ENCODE measurements at places on chromosomes 12 and 14.

DNA sequence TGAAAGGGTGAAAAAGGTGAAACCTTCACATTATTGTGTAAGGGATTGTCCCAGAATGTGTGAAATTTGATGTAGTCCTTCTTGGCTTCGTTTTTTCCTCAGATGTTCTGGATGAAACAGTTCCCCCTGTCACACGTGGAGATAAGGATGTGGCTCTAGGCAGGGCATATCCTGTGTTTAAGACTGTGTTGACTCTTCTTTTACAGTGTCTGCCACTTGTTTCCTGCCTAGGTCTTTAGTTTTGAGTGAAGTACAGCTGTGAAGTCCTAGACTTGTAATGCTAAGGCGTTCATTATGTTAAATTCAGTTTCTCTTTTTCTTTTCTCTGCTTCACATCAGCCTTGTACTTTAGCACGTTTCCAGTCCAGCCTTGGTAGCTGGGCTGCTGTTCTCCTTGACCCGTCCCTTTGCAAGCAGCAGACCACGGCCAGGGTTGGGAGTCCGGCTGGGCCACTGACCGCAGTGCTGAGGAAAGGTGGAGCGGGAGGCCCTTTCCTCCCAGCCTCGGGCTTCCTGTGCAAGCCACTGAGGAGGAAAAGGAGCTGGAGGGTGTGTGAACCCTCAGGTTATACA lies 59.1 kb downstream of the RASSF3 start:
- peak; percentile 62 for DNase-seq

GRCh38 chr12:115648463-115648862 lies 629.0 kb downstream of the MED13L start:
- DNase-seq: no peak

- DNase-seq: no peak
These were observed 233.8 kb upstream of the SEL1L start for GRCh38 chr14:81767266-81767995.

DNA sequence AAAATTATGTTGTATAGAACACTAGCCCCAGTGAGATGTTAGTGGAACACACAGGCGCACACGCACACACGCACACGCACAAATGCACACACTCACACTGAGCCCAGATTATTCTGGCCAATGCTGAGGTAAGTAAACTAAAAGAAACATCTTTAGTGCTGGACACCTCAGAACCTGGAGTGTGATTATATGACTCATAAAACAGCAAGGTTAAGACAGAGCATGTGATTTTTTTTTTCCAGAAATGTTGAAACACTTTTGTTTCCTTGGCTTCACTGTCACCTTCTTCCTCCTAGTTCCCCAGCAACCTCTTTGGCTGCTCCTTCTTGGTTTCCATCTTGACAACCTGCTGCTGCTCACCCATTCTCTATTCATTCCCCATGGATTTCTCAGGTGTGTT lies 141.0 kb upstream of the ALG10B start:
- DNase-seq: no peak

GRCh38 chr12:66345212-66345611 lies 42.9 kb downstream of the HELB start:
- no peak for DNase-seq

GRCh38 chr14:63795532-63795931 lies 57.3 kb upstream of the SYNE2 start:
- no peak for DNase-seq

DNA sequence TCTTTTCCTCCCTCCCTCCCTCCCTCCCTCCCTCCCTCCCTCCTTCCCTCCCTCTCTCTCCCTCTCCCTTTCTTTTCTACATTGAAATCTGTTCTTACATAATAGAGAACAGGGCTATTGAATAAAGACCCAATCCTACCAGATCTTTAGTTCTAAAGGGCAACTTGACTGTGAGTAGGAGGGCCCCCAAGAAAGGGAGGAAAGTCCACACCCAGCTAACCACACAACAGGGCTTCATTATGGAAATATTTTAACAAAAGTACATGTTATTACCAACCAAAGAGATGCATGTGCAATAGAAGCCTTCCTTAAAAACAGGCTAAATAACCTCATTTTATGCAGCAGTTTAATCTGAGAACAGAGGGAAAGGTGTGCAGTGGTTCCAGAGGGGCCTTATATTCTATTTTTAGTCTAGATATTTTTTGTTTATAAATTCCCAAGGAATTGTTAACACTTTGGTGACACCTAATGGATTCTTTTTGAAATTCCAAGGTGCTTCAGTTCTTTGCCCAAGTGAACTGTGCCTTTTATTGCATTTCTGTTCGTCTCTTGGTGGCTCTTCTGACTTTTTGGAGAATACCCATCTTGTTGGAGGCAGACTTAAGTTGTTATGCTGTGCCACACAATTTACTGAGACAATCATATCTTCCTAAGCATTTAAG lies 63.0 kb downstream of the GNS start:
- DNase-seq: no peak

- no peak for DNase-seq
These were observed 84.5 kb downstream of the CHGA start for GRCh38 chr14:93007225-93007997.

GRCh38 chr12:116880817-116881324 lies 370 bp downstream of the HRK start:
- peak; percentile 36 for DNase-seq

DNA sequence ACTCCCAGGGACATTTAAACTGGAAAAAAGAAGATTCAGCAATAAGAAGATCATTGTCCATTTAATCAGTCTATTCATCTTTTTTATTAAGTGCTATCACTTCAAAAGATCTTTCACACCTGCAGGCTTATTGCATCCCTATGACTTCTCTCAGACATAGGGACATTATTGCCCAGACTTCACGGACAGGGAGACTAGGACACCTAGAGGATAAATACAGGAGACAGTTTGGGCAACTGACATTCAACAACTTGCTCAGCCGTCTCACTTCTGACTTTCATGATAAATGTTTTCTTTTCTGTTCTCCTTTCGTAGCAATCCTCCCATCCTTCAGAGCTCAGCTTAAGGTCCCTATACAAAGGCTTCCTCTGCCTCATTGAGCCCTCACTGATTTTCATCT lies 84.3 kb downstream of the TMEM30B start:
- DNase-seq: no peak

DNA sequence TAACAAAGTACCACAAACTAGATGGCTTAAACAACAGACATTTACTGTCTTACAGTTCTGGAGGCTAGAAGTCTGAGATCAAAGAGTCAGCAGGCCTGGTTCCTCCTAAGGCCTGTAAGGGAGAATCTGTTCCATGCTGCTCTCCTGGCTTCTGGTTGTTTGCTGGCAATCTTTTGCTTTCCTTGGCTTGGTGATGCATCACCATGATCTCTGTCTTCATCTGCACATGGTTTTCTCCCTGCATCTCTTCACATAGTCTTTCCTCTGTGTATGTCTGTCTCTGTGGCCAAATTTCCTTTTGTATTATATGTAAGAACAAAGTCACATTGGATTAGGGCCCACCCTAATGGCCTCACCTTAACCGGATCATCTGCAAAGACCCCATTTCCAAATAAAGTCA lies 168.5 kb downstream of the CAPZA3 start:
- peak; percentile 48 for DNase-seq

Measured in femur (tissue), 1 donor.